ENCODE measurements at places on chromosomes 4 and X.

GRCh38 chrX:40952855-40953254 lies 132.4 kb upstream of the USP9X start:
- DNase-seq, result no peak

DNA sequence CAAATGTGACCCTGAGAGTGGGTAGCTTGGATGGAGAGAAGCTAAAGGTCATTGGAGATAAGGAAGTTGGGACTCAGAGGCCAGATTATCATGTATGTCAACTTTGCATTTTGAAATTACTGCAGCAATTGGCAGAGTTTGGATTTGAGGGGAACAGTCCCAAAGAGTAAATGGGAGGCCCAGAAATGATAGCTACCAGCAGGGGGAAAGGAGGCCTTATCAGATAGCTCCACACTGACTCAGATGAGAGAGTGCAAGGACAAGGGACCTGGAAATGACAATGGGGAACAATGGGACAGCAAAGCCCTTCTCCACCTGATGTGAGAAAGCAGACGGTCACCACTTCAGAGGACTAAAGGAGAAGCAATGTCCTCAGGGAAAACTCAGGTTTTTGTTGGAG lies 201.5 kb upstream of the JADE1 start:
- DNase-seq, result no peak

DNA sequence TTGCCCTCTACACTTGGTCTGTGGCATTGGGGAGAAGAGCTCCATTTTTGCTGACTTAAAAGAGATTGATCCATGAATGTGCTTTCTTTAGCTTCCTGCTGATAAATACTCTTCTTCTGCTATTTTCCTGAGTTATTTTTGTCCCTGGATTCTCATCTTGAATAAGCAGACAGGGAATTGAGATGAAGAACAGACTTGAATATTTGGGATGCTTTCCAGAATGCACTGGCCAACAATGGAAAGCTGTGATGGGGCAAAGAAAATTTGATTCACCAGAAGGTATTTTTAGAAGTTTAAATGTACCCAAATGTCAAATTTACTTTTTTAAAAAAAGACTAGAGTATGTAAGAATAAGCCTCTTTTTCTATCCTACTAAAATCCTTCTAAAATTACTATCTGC lies 309.9 kb upstream of the PPP1R2C start:
- no peak for DNase-seq

DNA sequence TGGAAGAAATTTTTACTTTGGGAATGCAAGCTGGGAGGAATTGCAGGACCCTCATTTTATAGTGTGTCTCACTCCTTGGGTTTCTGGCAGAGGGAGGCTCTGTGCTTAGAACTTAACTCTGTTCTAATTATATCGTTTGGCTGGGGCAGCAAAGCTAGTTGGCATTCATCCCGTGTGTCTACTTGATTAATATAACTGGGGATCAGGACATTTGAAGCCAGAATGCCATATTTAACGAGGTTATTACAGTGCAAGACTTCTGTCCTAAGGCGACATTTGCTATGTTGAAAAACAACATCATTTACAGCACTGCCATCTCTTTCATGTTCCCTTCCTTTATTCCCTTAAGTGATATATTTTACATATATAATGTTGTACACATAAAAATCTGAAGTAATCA lies 179.1 kb upstream of the TBC1D9 start:
- DNase-seq, result peak; percentile 44

GRCh38 chr4:181897935-181898334 lies 345.3 kb upstream of the TENM3 start:
- no peak for DNase-seq

GRCh38 chrX:107632346-107632745 lies 4.0 kb downstream of the PRPS1 start:
- DNase-seq, result no peak

DNA sequence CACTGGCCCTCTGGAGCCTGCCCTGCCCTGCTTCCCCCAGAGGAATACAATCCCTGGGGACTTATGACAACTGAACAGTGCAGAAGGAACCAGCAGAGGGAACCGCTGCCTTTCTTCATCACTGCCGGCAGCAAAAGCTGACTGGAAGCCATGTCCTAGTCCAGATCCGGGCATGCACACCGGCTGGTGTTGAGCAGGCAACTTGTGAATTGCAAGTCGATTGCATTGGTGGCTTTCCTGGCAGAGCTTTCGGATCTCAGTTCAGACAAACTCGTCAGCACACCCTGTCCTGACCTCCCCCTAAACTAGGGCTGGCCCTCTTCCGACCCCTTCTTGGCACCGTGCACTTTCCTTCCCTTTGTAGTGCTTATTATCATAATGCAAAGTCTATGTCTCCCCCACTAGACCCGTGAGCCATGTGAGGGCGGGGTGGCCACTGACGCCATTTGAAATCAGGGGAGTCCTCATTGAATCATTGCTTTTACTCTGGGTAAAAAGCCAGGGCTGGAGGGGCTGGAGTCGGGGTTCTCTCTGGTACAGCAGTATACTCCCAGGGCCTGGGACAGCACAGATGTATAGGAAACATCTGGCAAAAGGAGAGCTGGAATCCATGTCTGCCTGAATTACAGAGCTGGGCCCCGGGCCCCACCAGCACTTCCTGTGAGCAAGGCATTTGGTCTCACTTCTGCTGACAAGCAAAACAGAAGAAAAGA lies 1.8 kb downstream of the ARHGAP4 start:
- DNase-seq, result peak; percentile 52
